ENCODE measurements at places on chromosomes 11 and 22.

GRCh38 chr11:118180300-118180703 is 3.9 kb upstream of the SCN2B start:
- DNase-seq = no peak

DNA sequence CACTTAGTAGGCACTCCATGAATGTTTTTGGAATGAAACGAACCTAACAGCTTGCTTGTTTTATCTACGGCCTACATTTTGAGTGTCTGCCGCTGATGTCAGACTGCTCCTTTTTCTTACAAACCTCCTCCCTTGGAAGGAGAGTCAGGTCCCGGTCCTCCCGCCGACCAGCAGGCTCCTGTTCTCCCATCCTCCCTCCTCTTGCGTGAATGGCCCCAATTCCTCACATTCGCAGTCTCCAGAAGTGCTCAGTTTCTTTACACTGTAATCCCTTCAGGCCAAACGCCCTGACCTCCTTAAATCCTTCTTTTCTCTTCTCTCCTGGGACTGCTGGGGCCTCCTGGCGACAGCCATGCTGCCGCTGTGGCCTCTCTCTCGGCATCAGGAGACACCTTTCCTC is 82.6 kb upstream of the CSNK2A3 start:
- no peak for DNase-seq

DNA sequence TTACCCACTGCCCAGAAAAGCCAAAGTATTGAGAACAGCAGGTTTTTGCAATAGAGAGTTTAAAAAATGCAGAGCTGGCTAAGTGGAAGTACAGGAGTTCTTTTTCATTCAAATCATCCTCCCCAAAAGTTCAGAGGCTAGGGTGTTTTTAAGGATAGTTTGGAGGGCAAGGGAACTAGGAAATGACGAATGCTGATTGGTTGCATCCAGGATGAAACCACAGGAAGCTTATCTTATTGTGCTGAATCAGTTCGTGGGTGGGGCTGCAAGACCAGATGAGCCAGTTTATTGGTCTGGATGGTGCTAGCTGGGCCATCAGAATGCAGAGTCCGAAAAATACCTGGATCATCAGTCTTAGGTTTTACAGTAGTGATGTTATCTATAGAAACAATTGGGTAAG is 1427.1 kb downstream of the LRRC4C start:
- DNase-seq = no peak

- no peak for DNase-seq
Observed at GRCh38 chr11:119417726-119418540, 5.0 kb downstream of the THY1 start.
